Activated T-cell treated with anti-CD3 and anti-CD28 coated beads for 48 hours (primary cell): ENCODE measurements at places on chromosomes 2 and 18.

DNA sequence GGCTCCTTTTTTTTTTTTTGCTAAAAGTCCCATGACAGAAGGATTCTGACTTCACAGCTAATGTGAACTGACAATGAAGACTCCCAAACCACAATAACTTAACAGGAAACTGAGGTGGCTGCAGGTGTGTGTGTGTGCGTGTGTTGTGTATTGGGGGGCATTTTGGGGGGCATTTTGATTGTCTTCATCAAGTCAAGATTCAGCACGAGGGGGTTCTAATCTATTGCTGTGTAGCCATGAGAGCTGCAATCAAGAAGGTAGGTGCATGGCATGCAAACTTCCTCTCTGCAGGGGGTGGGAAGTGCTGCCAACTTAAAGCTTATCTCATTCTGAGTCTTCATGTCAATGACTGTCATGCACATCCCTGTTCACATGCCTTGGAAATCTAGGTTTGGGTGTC lies 25.2 kb downstream of the SPRED2 start:
- no peak for DNase-seq

DNA sequence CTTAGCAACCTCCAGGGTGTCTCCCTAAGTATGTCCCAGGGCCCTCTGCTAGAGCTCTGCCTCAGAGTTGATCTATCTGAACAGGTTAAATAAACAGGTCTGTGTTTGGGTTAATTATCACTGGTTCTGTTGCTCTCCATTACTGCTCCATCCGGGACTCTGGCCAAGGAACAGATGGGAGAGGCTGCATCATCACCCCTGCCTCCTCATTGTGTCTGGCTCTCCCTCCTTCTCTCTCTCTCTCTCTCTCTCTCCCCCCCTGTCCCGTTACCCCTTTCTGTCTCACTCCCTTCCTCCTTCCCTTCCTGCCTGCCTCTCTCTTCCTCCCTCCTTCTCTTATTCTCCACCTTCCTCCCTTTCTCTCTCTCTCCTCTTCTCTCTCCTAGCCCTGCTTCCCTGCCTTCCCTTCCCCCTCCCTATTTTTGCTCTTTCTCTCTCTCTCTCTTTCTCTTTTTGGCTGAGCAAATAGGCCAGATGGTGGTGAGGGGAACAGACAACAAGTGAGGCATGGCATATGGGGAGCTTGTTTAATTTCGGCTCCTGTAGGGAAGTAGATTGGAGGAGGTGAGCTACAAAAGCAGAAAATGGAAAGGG lies 62.1 kb downstream of the SETBP1 start:
- DNase-seq, result no peak

GRCh38 chr2:122908159-122908558 lies 1116.9 kb upstream of the CNTNAP5 start:
- DNase-seq, result no peak

- no peak for DNase-seq
Measured at GRCh38 chr2:15521641-15522181, 39.4 kb downstream of the NBAS start.

DNA sequence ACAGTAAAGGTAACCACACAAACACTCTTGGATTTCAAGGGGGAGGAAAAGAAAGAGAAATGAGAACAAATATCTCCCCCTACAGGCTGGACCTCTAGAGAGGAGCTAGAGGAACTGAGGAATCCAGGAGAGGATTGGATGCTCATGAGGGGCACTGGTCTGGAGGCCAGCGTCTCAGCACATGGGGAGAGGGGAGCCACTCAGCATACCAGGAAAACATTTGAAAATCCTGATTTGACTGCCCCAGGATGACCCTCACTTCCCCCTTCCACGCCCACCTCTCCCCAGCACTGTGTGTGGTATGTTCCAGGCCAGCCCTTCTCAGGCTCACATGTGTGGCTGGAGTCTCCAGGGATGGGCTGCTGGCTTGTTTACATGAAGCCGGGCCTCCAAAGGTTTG lies 396.8 kb upstream of the ID2 start:
- no peak for DNase-seq

- no peak for DNase-seq
Measured at GRCh38 chr18:61883547-61883946, 9.3 kb downstream of the RNF152 start.

DNA sequence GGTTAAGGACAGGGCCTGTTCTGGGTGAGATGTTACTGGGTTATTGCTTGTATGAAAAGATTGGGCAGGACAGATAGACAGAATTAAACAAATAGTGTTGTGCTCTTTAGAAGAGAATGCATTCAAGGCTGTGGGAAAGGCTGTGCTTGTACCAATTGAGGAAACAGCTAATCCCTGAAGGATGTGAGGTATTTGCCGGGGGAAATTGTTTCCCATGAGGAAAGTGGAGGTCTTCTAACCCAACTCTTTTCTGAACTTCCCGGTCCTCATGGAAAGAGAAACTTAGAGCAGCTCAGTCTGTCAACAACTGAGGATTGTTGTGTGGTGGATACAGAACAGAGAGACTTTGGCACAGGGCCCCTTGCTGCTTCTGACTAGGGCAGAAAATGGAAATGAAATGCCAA lies 9.5 kb downstream of the SLC1A4 start:
- no peak for DNase-seq

GRCh38 chr18:8989855-8990254 lies 112.6 kb upstream of the NDUFV2 start:
- DNase-seq, result no peak

- DNase-seq, result no peak
Measured at GRCh38 chr2:156526950-156527636, 90.9 kb downstream of the GPD2 start.

DNA sequence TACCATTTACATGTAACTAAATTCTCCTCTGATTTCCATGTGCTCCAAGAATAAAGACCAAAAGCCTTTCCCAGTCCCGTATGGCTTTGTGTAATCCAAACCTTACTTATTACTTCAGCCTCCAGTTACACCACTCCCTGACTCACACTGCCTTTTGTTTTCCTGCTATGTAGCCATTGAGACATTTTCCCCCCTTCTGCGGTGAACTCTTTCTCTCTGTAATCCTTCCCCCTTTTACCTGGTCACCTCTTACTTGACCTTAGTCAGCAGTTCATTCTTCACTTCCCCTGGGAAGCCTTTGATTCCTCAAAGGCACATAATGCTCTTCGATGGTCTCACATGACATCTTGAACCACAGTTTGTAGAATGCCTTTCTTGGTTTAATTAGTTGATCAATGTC lies 256.0 kb upstream of the FANCL start:
- no peak for DNase-seq

DNA sequence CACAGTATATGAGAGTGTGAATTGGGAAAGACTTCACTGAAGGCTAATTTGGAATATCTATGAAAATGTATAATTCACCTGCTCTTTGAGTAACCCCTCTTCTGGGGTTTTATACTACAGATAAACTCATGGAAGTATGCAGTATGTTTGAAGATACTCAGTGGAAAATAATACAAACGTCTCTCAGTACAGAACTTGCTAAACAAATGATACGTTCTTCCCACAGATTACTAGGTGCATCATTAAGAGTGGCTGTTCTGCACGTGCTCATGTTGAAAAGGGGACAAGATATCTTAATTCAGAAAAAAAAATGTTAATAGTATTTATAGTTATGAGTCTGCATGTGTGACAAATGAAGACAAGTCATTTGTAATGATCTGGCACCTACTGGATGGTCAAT lies 70.2 kb upstream of the EPAS1 start:
- no peak for DNase-seq

GRCh38 chr18:63342206-63342605 lies 22.6 kb upstream of the BCL2 start:
- no peak for DNase-seq

DNA sequence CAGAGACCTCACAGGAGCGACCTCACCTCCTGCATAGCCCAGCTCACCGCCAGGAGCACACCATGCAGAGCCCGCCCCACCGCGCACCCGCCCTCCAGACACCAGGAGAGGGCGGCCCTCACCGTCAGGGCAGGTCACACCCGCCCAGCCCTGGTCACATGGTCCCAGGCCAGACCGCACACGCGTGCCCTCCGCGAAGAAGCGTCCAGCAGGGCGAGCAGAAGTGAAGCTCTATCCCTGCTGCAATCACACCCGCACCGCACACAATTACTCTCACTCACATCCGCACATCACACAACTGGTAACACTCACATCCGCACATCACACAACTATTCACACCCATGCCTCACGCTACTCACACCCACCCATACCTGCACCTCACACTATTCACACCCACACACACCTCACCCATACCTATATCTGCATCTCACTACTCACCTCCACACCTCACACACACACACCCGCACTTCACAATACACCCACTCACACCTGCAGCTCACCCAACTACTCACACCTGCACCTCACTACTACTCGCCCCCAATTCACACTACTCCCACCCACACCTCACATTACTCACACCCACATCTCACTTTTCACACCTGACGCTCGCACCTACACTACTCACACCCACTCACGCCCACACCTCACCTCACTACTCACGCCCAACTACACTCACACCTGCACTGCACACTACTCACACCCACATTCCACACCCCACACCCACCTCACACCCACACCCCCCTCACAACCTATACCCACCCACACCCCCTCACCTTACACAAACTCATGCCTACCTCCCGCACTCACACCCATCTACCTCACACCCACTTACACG lies 242.0 kb downstream of the HDAC4 start:
- no peak for DNase-seq

DNA sequence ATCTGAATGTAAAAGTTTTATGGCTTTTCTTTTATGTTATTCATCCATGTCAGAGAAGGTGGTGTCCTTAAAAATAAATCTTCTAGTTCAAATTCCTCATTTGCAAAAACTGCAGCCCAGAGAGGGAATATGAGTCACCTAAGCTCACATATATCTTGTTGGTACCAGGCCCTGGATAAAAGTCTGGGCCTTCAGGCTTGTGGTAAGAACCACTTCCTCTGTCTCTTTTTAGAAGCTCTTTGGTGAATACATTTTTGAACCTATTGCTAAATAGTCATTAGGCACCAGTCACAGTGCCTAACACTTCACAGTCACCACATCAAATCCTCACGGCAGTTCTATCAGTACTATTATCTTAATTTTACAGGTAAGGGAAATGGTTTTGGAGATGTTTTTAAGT lies 199.2 kb downstream of the KCNS3 start:
- DNase-seq, result no peak

DNA sequence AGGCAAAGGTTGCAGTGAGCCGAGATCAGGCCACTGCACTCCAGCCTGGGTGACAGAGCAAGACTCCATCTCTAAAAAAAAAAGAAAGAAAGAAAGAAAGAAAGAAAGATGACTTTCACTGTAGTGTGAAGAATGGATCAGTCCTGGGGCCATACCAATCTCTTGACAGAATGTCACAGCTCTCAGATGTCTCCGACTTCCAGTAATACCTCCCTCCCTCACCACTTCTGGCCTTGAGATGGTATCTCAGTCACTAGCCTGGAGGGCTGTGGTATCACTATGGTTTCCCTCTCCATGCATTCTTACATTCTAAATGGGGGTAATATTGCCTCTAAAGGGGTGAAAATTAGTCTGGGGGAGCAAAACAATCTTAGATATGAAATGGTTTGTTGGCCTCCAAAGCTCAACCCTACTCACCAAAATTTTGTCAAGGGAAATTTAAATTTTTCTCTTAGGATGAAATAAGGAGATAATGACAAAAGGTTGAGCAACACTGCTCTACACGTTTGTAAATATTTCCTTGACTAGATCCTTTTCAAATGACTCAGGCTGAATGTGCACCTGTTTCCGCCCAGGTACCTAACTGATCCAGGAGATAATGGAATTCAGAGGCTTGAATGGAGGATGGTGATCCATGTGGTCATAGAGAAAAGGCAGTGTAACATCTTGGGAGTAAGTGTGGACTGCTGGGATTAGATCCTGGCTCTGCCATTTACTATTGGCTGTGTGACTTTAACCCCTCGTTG lies 19.9 kb upstream of the SPRED2 start:
- DNase-seq, result no peak

DNA sequence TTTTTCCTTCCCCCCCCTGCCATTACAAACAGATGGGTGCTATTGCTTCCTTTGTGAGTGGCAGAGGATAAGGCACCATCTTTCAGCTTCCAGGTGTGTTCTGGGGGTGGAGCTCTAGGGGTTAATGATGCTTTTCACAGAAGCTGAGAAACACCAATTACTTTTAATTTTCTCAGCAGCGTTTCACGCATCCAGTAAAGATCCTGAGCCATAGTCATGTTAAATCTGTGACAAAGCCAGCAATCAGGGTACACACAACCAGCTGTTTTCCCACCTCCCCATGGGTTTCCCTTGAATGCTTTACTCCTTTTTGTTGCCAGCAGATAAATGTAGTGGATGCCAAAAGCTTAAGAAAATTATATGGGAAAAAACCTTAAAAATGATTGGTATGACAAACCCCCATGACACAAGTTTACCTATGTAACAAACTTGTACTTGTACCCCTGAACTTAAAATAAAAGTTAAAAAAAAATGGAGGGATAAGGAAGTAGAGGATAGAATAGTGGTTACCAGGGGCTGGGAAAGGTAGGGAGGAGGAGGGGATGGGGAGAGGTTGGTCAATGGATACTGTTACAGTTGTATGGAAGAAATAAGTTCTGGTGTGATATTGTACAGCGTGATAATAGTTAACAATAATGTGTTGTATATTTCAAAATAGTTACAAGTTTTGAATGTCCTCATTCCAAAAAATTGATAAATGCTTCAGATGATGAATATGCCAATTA lies 70.0 kb downstream of the ACOXL start:
- DNase-seq, result no peak

DNA sequence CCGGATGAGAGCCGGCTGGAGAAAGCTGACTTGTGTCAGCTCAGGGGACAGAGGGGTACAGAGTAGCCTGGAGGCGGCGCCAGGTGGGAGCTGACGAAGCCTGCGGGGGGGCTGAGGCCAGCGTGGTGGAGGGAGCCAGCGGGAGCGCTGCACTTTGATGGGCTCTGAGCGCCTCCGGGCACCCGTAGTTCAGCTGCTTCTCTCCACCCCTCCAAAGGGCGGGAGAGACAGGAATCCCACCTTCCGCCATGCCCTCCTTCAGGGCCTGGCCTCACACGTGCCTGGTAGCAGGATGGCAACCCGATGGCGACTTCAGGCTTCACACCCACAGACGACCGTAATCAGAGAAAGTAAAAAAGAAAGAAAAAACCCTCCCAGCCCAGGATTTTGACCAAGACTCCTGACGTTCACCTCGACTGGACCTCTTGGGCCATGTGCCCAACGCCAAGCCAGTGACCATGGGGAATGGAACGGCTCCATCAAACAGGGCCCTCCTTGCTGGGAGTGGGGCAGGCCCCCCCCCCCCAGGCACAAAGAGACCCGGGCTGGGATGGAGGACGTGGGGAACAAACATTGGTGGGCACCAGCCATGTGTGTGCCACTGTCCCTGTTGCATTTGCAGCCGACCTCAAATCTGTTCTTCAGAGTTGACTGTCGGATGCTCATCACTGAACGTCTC lies 60.7 kb upstream of the ASAP2 start:
- DNase-seq, result no peak

DNA sequence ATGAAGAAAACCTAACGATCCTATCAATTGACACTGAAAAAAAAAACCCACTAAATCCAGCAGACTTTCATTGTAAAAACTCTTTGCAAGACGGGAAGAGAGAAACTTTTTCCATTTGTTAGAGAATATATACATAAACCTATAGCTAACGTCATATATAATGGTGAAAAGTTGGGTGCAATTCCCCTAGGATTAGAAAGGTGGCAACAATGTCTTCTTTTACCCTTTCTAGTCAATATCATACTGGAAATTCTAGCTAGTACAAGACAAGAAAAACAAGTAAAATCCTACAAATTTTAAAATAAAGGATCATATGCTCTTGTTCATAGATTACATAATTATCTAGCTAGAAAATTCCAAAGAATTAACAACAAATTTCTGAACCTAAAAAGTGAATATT lies 1596.5 kb upstream of the LRRTM1 start:
- no peak for DNase-seq
